ENCODE measurements at places on chromosomes 7 and 10. TPM values are rescaled to one million over a fixed set of nuclear protein-coding genes. Genes with fewer than 3 reads are reported as not detected.

DNA sequence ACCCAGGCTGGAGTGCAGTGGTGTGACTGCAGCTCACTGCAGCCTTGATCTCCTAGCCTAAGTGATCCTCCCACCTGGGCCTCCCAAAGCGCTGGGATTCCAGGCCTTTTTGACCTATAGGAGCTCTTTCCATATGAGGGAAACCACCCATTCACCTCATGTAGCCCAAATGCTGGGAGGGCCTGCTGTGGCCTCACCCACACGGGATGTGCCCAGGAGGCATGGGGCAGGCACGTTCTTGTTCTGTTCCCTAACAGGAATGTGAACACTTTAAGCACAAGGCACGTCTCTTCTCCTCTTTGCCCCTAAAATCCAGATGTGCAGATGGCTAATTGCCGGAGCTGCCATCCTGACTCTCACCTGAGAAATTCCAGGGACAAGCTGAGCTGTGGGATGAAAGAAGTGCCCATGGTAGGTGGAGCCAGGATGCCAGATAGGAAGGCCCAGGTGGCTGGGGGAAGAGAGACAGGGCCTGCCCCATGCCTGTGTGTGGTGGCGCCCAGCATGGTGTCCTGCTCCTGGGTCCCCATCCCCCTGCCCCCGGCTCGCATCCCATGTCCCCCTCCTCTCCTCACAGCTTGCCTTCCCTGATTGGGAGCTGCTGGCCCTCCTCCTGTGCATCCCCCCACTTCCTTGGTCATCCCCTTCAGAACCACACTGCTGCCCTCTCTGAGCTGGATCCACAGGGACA, 17.3 kb downstream of the CAMK2B start:
- H3K36me3 ChIP-seq, result no peaks in the 10 kb centered on the region
- H3K27ac ChIP-seq, result no peak overlapping the region
- DNase-seq, result peak; percentile 57
- H3K4me3 ChIP-seq, result no peak overlapping the region

GRCh38 chr10:35781643-35782035, 139.5 kb upstream of the FZD8 start:
- no peak overlapping the region for H3K4me3 ChIP-seq
- H3K27me3 ChIP-seq, result no peaks in the 10 kb centered on the region
- no peaks in the 10 kb centered on the region for H3K4me1 ChIP-seq
- H3K27ac ChIP-seq, result no peak overlapping the region
- DNase-seq, result no peak

- H3K27me3 ChIP-seq, result peaks cover 8% of the 10 kb centered on the region
- H3K27ac ChIP-seq, result peak overlapping the region; percentile 63
- peaks cover 22% of the 10 kb centered on the region for H3K4me1 ChIP-seq
Observed at GRCh38 chr10:124152139-124153022, 59.0 kb upstream of the CHST15 start.

The NPS gene
- not detected for total RNA-seq

The SLC13A1 gene
- not detected for total RNA-seq

The LRRC18 gene
- not detected for total RNA-seq

The NACAD gene
- 1.4 TPM for total RNA-seq

The SH2D4B gene
- total RNA-seq, result 0.37 TPM

The SPDYE5 gene
- total RNA-seq, result not detected

The ZNF467 gene
- total RNA-seq, result 26.2 TPM
